ENCODE measurements at places on chromosomes 5 and 9. TPM values are rescaled to one million over a fixed set of nuclear protein-coding genes. Genes with fewer than 3 reads are reported as not detected.

ZNF454 gene
- total RNA-seq: not detected

FBP1 gene
- not detected for total RNA-seq

FANCG gene
- total RNA-seq: 36.1 TPM

ORM2 gene
- not detected for total RNA-seq

CHMP5 gene
- 87.3 TPM for total RNA-seq

PTAR1 gene
- total RNA-seq: 14.7 TPM

C9orf152 gene
- total RNA-seq: not detected

GRCh38 chr5:83662558-83662957 is 58.1 kb downstream of the HAPLN1 start:
- DNase-seq: no peak

- DNase-seq: peak; percentile 62
Measured at GRCh38 chr9:13279284-13280141, at the start of gene MPDZ. TSS of gene MPDZ (minus strand) at chr9:13279692. CDS start at chr9:13250315, 29,377 bp downstream.

- no peak for DNase-seq
Measured at GRCh38 chr9:89553451-89554010, 51.3 kb upstream of the GADD45G start.

- DNase-seq: no peak
Measured at GRCh38 chr5:177565046-177565445, 10.7 kb upstream of the FAM193B start.

GRCh38 chr5:16871746-16872339 is 64.2 kb downstream of the MYO10 start:
- no peak for DNase-seq

DNA sequence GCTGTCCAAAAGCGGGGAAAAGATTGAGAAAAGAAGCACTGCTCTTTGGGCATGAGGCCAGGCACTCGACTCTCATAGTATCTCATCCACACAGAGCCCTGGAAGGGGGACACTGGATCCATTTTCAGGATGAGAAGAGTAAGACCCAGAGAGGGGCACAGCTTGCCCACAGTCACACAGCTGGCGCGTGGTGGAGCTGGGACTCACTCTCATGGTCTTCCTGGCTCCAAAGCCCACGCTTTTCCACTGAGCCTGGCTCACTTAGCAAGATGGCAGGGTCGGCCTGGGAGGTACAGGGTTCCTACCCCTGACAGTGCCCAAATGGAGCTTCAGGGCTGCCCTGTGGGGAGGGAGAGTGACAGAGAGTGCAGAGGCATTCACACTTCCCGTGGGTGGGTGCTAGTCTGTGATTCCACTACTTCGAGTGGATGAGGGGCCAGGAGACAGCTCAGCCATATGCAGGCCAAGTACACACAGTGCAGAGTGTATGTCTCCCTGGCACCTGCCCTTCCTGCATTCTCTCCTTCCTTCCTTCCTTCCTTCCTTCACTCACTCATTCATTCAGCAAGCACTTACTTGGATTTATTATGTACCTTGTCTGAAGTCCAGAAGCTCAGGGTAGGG is 18.3 kb upstream of the IGFBPL1 start:
- DNase-seq: no peak

Measured in Caki2 (cell line).